ENCODE measurements at places on chromosomes 12 and 14. TPM values are rescaled to one million over a fixed set of nuclear protein-coding genes. Genes with fewer than 3 reads are reported as not detected.
A peak's percentile ranks its signal among the peaks of the same experiment; 100 is the strongest.

DNA sequence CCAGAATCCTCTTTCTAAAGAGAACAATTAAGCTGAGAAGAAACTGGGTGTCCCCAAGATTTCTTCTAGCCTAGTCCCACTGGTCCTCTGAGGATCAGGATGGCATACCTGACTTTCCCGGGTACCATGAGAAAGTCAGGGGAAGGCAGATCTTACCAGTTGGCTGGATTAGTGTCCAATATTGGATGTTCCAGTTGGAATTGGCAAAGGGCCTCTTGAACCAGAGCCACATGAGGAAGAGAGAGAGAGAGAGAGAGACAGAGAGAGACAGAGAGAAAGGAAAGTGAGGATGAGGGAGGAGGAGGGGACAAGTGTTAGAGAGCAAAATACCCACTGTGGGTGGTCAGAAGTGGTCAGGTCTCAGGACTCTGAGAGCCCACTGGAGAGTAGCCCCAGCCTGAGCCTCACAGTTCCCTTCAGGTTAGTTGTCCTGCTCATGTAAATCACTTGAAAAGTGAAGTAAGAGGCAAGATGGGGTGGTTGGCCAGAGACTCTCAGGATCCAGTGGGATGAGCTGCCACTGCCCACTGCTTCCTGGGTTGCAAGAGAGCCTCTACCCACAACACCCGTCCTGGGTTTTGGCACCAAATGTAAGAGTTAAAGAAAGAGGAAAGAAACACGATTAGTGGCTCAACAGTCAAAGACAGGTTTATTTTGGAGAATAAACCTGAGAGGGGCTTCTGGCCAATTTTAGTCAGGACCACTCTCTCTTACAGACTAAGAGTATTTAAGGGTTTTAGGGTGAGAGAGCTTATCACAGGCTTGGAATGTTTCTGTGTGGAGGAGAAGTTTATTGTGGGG is 28.4 kb upstream of the A2M start:
- no peak for DNase-seq

- no peak for DNase-seq
Measured at GRCh38 chr14:71113376-71113775, 206.1 kb downstream of the PCNX1 start.

DNA sequence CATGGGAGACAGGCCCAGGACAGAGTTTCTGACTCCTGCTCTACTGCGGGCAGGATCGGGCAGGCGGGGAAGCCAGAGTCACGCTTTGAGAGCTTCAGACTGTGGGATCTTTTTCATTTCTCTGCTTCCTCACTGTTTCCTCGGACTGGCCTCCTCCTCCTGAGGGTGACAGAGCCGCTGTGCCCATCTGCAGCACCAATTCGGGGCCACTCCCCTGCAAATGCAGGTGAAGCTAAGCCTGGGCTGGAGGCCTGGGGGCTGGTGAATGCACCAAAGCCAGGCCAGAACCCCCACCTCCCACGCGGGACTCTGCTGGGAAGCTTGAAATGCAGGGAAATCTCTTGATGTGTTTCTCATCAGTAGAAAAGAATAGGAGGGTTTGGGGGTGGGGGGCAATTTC is 77.5 kb downstream of the FOXN3 start:
- DNase-seq, result no peak

The KICS2 gene
- total RNA-seq, result 8.2 TPM

The NANOG gene
- 1.6 TPM for total RNA-seq

The RTN1 gene
- 0.26 TPM for total RNA-seq

DNA sequence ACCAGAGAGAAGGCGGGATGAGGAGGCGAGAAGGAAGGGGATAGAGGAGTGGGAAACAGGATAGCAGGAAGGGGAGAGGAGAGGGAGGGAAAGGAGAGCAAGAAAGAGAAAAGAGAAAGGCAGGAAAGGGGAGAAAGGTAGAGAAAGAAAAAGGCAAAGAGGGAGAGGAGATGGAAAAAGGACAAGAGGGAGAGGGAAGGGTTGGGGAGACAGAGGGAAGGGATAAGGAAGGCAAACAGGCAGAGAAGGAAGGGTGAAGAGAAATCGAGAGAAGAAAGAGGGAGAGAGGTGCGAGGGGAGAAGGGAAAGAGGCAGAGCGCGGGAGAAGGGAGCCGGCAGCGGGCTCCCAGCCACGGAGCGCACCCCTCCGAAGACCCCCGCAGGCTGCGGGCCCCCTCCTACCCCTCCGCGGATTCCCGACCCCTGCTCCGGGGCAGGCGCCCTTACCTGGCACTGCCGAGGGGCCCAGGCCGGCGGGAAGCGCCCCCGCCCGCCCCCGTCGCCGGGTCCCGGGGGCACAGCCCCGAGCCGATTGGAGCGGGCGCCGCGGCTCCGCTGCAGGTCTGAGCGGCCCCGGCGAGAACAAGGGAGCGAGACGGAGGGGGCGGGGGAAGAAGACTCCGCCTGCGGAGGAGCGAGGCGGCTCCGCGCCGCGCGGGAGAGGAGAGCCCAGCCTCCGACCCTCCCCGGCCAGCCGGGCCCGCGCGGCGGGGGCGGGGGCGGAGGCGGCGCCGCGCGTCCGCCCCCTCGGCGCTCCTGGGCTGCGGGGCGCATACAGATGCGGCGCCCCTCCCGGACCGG is at the start of gene CDH24:
TSS of gene CDH24 (minus strand) at position 565 of the 801 bp plus-strand sequence. CDS start 1,787 bp downstream, outside the sequence.
- peak; percentile 82 for DNase-seq

DNA sequence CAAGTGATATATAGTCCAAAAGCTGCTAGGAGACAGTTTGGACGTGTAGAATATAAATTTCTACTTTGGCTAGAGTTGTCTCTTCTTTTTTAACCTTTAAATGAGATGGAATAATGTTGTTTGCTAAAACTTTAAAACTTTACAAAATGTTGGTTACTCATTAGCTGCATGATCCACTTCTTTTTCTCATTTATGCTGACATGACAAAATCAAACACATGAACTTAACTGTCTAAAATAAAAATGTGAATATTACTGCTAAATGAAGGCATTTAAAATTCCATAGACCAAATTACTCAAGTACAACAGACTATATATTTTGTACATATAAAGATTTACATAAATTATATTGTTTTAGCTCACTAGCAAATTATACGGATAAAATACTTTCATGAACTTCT is 135.9 kb upstream of the ABCD2 start:
- no peak for DNase-seq

The OR6C2 gene
- not detected for total RNA-seq

The NTF3 gene
- 3.5 TPM for total RNA-seq

The ANKS1B gene
- total RNA-seq, result 54.6 TPM

The NOS1 gene
- not detected for total RNA-seq

The PPP2R5C gene
- total RNA-seq, result 170 TPM

GRCh38 chr12:50505675-50506530 is 1.1 kb downstream of the DIP2B start:
- no peak for DNase-seq

DNA sequence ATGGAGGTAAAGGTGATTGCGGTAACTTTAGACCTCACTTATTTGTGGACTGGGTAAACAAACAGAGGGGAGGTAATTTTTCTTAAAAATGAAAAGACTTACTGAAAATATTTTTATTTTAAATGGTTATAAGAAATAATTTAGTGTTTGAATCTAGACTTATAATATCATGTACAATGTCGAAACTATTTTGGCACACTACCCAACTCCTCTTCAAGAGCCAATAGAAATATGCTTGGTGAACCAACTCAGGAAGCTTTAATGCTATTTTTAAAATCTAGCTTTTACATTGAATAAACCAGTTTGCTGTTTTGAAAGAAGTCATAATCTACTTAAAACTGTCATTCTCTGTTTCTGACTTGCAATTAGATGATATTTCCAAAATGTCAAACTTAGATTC is 175.8 kb upstream of the NPAS3 start:
- no peak for DNase-seq

- DNase-seq, result no peak
Measured at GRCh38 chr12:116133149-116133548, 144.3 kb downstream of the MED13L start.

DNA sequence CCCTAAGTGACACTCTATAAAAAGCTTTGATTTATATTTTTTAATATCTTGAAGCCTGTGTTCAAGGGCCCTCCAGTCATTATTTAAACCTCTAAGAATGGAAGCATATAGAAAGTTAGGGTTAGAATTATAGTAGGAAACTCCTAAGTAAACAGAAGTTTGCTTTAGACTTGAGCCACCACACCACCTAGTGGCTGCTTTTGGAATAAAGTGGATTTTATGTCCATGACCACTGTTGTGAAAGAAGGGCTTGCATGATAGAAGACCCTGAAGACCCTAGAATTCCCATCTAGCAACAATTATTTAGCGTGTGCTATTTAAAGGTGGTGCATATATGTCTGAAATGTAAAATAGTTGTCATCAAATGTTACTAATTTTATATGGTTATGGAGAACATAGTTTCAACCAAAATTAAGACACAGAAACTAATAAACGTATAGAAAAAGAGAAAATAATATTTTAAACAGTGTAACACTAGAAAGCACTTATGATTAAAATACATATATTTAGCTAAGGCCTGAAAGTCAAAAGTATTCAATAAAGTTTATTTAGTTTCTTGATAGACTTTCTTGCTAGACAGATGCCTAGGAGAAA is 21.3 kb downstream of the LRRIQ1 start:
- DNase-seq, result no peak

DNA sequence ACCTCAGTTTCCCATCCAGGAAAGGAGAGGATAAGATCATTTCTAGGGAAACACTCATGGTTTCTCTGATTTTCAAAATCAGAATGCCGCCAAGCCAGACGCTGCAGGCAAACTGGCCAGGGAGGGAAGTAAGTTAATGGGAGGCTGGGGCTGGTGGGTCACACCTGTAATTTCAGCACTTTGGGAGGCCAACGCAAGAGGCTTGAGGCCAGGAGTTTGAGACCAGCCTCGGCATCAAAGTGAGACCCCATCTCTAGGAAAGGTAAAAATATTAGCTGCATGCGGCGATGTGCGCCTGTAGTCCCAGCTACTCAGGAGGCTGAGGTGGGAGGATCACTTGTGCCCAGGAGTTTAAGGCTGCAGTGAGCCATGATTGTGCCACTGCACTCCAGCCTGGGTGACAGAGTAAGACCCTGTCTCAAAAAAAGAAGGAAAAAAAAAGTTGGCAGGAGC is 587 bp downstream of the SELPLG start:
- DNase-seq, result no peak

DNA sequence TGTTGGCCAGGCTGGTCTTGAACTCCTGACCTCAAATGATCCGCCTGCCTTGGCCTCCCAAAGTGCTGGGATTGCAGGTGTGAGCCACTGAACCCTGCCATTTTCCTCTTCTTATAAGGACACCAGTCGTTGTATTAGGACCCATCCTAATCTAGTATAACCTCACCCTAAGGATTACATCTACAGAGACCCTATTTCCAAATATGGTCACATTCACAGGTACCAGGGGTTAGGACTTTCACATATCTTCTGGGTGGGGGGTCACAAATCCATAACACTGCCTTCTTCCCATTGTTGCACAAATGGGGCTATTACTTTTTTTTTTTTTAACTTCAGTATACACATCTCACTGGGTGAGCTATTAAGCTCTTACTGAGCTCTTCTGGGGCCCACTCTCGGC is 38.6 kb downstream of the ARF6 start:
- no peak for DNase-seq

The ADSS1 gene
- total RNA-seq, result 7.0 TPM

DNA sequence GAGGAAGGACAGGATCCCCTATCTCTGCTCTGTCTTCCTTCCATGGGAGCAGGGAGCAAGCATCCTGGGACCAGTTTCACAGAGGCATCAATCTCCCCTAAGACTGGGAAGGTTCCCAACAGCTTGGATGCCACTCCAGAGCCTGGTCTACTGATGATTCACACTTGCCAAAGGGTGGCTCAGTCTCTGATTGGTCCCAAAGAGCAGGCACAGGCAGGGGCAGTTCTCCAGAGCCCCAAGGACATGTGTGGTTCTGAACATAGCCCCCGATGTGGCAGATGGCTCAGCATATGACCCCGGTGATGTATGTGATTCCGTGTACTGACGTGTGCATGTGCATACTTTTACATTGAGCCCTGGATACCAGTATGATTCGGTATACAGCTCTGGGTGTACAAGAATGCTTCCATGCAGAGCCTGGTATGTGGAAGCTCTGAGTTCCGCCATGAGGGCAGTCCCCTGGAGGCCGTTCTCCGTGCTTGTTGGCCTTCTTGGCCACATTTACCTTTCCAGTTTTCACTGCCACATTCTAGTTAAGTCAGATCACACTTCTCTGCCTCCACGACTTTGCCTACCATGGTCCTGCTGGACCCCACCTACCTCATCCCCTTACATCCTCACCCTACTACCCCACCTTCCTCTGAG is 21.2 kb downstream of the ITGA7 start:
- DNase-seq, result no peak

- no peak for DNase-seq
Measured at GRCh38 chr12:62214846-62215245, 45.4 kb upstream of the USP15 start.

DNA sequence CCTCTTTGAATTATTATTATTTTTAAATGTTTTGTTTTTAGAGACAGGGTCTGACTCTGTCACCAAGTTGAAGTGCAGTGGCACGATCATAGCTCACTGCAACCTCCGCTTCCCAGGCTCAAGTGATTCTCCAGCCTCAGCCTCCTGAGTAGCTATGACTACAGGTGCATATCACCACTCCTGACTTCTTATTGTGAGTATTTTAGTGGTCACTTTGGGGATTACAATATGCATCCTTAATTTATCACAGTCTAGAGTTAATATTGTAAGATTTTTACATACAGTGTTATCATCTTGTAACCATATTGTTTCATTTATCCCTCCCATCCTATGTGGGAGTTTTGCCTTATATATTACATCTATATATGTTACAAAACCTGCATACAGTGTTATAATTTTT is 13.4 kb downstream of the FGF23 start:
- no peak for DNase-seq

- DNase-seq, result no peak
Measured at GRCh38 chr12:8058506-8058905, 7.7 kb downstream of the C3AR1 start.

DNA sequence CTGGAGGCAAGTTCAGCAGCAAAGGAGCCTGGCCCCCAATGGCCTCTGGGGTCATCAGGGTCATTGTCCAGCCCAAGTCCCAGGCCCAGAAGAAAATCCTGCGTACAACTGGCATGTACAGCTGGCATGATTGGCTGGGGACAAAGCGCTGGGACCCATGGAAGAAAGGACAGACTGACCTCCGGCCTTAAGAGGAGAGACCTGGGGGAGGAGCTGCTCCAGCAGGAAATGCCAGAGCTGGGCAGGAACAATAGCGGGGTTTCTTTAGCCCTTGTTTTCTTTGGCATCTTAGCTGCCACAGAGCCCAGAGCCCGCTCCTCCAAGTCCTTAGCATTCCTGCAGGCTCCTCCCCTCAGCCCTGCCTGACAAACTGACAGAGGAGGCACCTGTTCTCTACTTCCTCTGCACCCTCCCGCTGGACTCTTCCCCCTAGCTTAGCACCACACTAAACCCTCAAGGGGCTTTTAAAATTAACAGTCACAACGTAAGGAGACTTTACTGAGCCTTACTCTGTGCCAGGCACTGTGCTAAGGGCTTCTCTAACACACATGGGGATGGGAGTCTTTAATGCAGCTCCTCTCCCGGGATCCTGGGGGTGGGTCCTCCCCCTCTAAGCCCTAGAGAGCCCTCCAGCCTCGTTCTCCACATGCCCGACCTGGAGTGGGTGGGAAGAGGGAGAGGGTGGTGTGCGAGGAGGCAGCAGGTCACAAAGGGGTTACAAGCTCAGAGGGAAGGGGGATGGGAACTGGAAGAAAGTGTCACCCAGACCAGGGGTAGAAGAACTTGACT is 1.8 kb upstream of the AQP5 start:
- DNase-seq, result no peak

Measured in uterus (tissue), 4 donors.